Activated CD4-positive, alpha-beta T cell treated with anti-CD3 and anti-CD28 coated beads for 36 hours (primary cell): ENCODE measurements at places on chromosomes 16 and 17. TPM values are rescaled to one million over a fixed set of nuclear protein-coding genes. Genes with fewer than 3 reads are reported as not detected.
A peak's percentile ranks its signal among the peaks of the same experiment; 100 is the strongest.

DNA sequence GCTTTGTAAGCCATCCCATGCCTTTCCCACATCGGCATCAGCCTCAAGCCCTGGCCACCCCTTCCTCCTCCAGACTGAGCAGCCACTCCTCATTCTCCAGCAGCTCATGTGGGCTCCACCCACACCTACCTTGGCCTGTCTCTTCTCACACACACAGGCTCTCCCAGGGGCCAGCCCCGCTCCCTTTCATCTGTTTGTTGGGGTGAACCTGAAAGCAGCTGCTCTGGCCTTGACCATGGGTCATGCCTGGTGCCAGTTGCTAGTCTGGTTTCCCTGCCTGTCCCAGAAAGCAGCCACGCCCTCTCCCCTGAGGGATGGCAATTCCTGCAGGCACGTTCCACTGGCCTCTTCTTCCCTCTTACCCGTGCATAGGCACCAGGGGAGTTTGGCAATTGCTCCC lies 11.4 kb upstream of the TMEM238L start:
- no peaks in the 10 kb centered on the region for H3K36me3 ChIP-seq
- H3K4me3 ChIP-seq: no peak overlapping the region
- no peaks in the 10 kb centered on the region for H3K4me1 ChIP-seq
- peaks cover 2% of the 10 kb centered on the region for H3K27me3 ChIP-seq
- no peak overlapping the region for H3K27ac ChIP-seq

DNA sequence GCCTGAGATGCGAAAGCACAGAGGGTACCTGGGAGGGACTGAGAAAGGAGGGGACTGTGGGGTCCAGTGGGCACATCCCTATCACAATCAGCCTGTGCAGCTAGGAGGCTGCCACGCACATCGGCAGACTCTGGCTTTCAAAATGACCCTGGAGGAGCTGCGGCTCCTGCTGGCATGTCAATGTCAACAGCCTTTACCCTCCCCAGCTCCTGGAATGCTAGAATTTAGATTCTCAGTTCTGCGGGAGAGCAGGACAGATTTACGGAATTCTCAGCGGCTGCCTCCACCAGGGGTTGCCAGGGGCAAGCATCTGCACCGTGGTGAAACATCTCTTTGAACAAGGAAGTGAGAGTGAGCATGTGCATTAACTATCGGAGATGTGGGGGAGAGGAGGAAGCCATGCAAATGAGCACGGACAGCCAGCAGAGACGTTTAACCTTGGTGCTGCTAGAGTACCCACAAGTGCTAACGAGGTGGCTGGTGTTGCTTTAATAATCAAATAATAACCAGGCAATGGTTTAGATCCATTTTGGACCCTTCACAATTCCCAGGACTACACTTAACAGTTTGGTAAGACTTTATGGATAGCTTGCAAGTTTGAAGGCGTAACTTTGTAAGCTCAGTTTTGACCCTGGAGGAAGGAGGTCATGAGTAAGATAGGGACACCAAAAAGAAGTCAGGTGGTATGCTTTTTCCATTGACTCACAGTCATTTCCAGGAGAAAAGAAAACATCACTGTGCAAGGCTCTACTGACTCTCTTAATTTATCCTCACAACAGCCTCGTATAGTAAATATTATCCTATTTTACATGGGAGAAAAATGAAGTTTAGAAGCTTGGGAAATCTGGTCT lies 54.1 kb downstream of the XYLT1 start:
- no peaks in the 10 kb centered on the region for H3K27me3 ChIP-seq
- H3K36me3 ChIP-seq: peaks cover 5% of the 10 kb centered on the region
- H3K4me1 ChIP-seq: peaks cover 50% of the 10 kb centered on the region
- H3K27ac ChIP-seq: peak overlapping the region; percentile 93
- DNase-seq: peak; percentile 74

TMEM238L gene
- not detected for total RNA-seq

TLCD1 gene
- 8.7 TPM for total RNA-seq

DNA sequence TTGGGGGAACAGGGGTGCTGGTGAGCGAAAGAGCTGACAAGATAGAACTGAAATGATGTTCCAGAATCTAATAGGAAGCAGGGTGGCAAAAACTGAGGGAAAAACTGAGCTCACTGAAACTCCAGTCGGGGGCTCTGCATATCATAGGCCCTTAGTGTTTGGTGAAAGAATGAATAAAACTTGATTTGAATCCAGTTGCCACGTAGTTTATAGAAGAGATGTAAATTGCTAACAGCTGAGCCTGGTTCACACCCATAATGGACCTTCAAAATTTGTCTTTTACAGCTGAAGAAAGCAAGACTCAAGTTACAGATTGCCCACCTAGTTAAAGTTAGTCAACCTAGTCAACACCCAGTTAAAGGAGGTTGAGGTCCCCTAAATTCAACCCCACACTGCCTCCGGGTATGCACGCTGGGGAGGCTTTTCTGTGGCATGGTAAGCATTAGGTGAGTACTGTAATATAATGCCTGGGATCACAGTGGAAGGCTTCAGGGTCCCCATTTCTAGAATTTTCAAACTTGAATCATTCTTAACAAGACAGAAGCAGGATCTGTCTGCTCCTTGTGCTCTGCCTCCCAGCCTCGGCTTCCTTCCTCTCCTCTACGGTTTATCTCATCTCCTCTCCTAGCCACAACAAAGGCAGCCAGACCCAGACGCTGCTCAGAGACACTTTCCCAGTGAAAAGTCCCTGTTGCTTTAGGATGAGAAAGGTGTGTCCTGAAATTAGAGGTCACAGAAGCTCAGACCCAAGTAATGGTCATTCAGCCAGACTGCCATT lies 26.9 kb upstream of the SUPT4H1 start:
- H3K4me3 ChIP-seq: peak overlapping the region; percentile 18
- H3K27me3 ChIP-seq: no peaks in the 10 kb centered on the region
- peaks cover 36% of the 10 kb centered on the region for H3K4me1 ChIP-seq
- no peaks in the 10 kb centered on the region for H3K36me3 ChIP-seq
- DNase-seq: no peak

DNA sequence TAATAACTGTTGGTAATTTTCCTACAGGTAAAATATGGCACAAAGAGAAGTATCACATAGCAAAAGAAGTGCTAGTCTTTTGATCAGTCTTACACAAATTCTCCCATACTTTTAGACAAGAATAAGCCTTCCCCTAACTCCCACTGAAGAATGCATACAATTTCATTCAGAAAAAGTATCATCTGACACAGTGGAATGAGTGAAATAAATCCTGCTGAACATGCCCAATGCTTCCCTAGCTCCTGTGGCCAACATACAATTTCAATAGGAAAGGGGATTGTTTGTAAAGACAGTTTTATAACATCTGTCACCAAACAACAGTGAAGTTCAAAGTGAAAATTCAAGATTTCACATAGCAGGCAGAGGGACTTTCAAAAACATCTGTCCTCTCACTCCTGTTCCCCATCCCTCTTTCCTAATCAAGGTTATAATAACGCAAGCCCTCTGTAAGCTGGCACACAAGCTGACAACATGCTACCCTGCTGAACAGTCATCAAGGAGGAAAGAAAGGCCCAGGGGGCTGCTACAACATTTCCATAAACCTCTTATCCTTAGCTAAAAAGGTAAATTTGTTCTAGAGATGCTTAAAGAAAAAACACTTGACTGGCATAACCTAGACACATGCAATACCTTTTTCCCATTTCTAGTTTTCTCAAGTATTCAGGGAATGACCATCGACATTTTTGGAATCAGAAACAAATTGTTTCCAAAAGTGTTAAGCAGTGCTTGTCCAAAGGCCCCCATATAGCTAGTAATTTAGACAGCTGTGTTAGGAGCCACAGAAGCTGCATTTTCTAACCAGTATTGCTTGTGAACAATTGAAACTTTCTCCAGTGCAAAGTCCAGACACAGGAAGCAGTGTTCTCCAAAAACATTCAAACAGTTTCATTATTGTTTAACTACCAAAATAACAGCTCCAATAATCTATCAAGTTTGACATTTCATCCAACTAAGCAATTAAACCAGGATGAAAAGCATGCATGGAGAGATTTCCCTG lies 11.5 kb upstream of the RFFL start:
- H3K4me3 ChIP-seq: peak overlapping the region; percentile 37
- no peaks in the 10 kb centered on the region for H3K27me3 ChIP-seq
- no peak for DNase-seq
- peaks cover 70% of the 10 kb centered on the region for H3K4me1 ChIP-seq
- peaks cover 19% of the 10 kb centered on the region for H3K36me3 ChIP-seq

- no peak overlapping the region for H3K4me3 ChIP-seq
- no peak for DNase-seq
- H3K36me3 ChIP-seq: no peaks in the 10 kb centered on the region
- no peaks in the 10 kb centered on the region for H3K4me1 ChIP-seq
- H3K27ac ChIP-seq: no peak overlapping the region
Observed at GRCh38 chr16:72142476-72142875, 29.5 kb downstream of the PMFBP1 start.

ANKRD40CL gene
- not detected for total RNA-seq

DNA sequence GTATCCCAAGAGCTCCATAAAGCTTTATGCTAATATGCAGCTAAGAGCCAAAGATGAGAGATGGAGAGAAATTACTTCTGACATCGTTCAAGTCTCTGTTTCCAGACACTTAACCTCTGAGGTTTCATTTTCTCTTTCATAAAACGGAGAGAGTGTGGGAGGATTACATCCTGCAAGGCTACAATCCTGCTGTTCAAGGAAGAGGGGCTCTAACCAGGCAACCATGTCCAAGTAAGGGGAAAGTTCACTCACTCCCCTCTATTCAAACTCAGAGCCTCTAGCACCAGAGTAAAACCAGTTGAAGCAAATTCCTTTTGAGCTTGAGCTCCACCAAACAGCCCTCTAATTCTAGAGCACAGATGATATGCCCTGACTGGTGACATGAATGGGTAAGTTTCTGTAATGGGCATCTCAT lies 397.4 kb downstream of the NPIPA8 start:
- no peak overlapping the region for H3K27ac ChIP-seq
- H3K27me3 ChIP-seq: peaks cover 2% of the 10 kb centered on the region
- H3K36me3 ChIP-seq: no peaks in the 10 kb centered on the region
- DNase-seq: no peak
- H3K4me1 ChIP-seq: peaks cover 9% of the 10 kb centered on the region

RCVRN gene
- not detected for total RNA-seq

GRCh38 chr16:55672471-55672870 lies 16.7 kb downstream of the SLC6A2 start:
- peaks cover 6% of the 10 kb centered on the region for H3K27me3 ChIP-seq
- no peaks in the 10 kb centered on the region for H3K4me1 ChIP-seq
- no peak for DNase-seq
- no peak overlapping the region for H3K4me3 ChIP-seq

DNA sequence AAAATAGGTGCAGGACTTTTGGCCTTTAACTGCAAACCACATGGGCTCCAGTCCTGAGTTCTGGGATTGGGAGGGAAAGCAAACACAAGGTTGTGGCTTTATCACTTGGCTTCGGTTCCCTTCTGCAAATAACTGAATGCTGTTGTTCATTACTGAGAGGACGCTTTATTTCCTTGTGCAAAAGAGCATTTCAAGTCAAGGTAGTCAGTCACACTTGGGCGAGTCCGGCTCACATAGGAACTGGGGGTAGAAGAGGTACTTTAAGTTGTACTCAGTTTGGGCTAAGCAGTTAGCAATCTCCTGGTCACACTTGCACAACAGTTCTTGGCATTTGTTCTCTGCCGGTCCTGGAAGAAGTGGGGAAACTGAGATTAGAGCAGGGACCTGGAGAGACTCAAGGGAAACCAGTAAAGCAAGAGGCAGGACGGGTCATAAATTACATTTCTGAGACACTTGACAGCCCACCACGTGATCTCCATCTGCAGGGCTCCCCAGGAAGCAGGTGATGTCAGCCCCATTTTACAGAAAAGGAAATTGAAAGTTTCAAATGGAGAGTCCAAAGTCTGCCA lies 21.6 kb downstream of the PLA2G10 start:
- no peaks in the 10 kb centered on the region for H3K27me3 ChIP-seq
- peak; percentile 9 for DNase-seq
- H3K4me1 ChIP-seq: peaks cover 9% of the 10 kb centered on the region
- no peak overlapping the region for H3K4me3 ChIP-seq
- peaks cover 20% of the 10 kb centered on the region for H3K36me3 ChIP-seq

DNA sequence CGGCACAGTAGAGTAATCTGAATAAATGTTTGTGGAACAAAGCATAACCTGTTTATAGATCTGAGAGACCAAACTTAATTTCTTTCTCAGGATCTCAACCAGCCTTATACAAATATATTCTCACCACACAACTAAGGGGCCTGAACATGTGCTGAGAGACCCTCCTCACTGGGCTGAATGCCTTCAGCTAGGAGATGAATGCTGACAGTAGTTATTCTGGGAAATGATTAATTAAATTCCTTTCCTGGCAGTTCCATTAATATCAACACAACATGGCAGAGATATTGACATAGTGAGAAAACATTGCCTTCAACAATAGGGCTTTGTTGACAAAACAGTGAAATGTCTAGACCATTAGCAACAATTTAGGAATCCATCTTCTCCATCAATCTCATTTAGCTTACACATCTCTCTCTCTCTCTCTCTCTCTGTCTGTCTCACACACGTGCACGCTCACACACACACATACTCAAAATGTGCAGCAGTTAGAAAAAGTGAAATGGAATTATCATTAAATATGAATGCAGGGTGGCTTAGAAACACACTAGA lies 780.8 kb upstream of the CDH8 start:
- no peaks in the 10 kb centered on the region for H3K27me3 ChIP-seq
- no peak overlapping the region for H3K4me3 ChIP-seq
- no peaks in the 10 kb centered on the region for H3K4me1 ChIP-seq
- H3K27ac ChIP-seq: no peak overlapping the region

C17orf78 gene
- not detected for total RNA-seq
